Urinary bladder (tissue), 4 donors: ENCODE measurements at places on chromosomes 5 and 9. TPM values are rescaled to one million over a fixed set of nuclear protein-coding genes. Genes with fewer than 3 reads are reported as not detected.

Gene AIF1L
- polyA plus RNA-seq: 8.9 TPM

Gene ITGA1
- 53.9 TPM for polyA plus RNA-seq

GRCh38 chr9:97905228-97905627, 17.1 kb downstream of the TRMO start:
- no peak for DNase-seq

- no peak for DNase-seq
Observed at GRCh38 chr5:106566031-106566430, 1104.7 kb downstream of the EFNA5 start.

DNA sequence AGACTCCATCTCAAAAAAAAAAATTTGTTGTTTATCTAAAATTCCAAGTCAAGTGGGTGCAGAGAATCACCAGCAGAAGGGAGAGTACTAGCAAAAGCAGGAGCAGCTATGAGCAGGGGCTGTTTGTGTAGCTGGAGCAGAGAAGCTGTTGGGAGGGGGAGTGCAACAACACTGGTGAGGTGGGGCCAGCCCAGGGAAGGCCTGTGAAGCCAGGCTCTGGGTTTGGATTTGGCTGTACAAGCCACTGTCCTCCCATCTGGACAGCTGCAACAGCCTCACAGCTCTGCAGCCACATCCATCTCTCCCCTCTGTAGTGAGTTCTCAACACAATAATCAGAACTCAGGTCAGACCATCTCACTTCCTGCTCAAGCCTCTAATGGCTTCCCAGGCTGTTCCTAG, 59.4 kb downstream of the TMOD1 start:
- DNase-seq: no peak

DNA sequence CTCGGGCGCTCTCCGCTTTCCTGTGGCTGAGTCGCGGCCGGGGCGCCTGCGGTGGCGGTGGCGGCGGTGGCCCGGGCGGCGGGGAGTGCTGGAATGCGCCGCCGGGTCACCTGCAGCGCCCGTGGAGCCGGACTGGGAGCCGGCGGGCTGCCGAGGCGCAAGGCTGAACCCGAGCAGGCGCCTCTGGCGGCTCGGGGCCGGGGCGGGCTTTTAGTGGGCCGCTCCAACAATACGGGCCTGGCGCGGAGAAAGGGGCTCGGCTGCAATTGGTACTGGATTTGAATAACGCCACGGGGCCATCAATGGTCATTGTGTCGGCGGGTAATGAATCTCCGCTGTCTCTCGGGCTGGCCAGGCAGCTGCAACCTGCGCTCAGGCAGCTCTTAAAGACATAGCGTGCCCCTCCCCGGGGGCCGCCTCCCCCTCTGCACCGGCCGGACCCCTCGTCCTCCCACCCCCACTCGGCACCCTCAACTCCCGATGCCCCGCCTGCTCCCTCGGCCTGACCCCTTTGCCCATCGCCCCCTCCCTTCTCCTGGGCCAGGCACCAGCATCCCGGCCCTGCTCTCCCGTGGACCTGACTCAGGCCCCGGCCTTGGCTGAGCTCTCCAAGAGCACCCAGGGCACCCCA, 22.1 kb downstream of the URM1 start:
- no peak for DNase-seq

DNA sequence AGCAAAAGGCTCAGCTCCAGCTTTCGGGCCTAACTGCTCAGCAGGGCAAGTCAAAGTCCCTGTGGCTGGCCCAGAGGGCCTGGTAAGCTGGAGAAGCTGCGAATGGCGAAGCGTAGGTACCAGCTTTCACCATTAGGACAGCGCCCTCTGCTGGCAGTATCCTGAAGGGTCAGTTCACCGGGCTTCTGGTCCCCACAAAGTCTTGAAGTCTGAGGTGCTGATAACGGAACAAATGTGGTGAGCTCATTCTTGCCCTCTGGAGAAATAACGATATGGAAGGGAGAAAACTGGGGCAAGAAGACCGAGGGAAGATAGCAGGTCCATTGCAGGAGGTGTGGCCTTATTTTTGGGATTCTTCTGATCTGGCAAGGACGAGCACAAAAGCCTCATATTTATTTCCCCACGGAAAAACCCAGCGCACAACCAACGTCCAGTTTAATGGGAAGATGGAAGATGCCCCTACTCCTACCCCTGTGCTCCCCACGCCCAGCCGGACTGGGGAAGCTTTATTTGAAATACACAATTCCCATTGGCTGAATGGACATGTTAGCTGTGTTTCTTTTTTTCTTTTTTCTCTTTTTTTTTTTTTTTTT, 7.2 kb downstream of the SOWAHA start:
- peak; percentile 75 for DNase-seq

Gene CER1
- not detected for polyA plus RNA-seq

DNA sequence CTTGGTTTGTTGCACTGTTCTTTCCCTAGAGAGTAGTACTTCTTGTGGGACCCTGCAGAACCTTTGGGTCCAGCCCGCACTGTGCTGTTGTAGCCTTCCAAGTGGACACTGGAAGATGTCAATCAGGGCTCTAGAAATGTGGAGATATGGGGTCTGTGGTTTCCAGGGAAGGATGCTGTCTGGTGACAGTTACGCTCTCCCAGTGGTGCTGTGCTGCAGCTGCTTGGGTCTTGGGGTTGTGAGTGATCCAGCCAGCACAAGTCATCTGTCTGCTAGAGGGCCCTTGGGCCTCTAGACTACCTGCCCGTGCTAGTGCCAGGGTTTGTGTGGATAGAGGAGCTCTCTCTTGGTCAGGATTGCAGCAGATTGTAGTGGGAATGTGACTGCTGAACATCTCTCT, 484.5 kb downstream of the DMAC1 start:
- no peak for DNase-seq

Gene RETREG1
- polyA plus RNA-seq: 4.7 TPM

GRCh38 chr5:103360475-103360874, 101.9 kb downstream of the MACIR start:
- no peak for DNase-seq

GRCh38 chr9:71209890-71210289, 88.5 kb upstream of the TRPM3 start:
- DNase-seq: no peak

DNA sequence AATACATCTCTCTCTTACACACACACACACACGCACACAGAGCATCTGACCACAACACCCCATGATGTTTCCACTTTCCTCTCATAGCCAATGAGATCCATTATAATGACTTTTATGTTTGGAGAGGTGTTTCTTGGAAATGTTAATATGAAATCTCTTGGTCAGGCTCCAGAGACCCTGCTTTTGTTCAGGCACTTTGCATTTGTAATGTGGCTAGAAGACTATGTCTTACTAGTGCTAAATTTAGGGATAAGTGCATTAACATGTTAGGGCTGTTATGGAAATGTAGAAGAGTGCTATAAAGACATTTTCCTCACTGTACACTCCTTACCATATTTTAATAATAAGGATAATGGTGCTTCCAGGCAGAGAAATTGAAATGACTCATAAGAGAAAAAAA, 3.8 kb downstream of the CDH9 start:
- no peak for DNase-seq

Gene MLANA
- polyA plus RNA-seq: not detected

Gene CCDC192
- polyA plus RNA-seq: 0.41 TPM

Gene C9orf43
- 0.14 TPM for polyA plus RNA-seq

Gene PSD2
- polyA plus RNA-seq: 0.08 TPM

- no peak for DNase-seq
Observed at GRCh38 chr9:9746826-9747225, 866.0 kb downstream of the PTPRD start.

- peak; percentile 35 for DNase-seq
Observed at GRCh38 chr9:75889977-75890471, 449 bp upstream of the PCSK5 start.

DNA sequence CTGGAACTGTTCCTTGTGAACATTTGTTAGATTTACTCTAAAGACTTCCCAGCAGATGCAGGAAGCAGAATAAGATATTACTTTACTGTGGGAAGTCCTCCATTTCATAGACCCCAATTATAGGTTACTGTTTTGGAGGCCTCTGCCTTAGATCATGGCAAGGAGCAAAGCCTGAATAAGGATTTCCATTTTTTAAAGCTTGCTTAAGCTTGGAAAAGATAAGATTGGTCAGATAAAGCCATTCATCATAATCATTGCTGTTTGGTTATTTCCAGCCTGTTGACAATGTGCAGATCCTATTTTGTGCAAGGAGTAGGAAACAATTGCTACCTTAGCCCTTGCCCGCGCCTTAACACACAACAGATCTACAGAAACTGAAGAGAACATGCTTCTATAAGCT, 129.5 kb upstream of the ITGA1 start:
- no peak for DNase-seq

Gene SLC6A19
- polyA plus RNA-seq: not detected

Gene ATP6V0E1
- polyA plus RNA-seq: 324 TPM

Gene RNF180
- polyA plus RNA-seq: 5.6 TPM

DNA sequence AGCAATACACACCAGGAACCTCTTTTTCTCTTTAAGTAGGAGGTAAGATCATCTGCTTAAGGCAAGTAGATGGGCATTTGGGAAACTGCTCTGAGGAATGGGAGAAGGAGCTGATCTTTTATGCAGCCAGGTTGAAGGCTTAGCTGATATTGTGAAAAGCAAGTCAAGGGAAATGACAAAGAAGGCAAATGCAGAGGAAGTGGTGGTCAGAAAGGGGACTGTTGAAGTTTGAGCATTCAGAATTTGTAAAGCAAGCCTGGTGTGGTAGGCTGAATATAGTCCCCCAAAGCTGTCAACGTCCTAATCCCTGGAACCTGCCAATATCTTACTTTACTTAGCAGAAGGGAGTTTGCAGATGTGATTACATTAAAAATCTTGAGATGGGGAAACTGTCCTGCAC, 128.9 kb downstream of the ADAMTS12 start:
- no peak for DNase-seq

GRCh38 chr9:114888607-114889006, 41.8 kb downstream of the TNFSF8 start:
- DNase-seq: no peak

- DNase-seq: no peak
Observed at GRCh38 chr9:4762886-4763541, 22.0 kb upstream of the AK3 start.

Gene TNC
- 43.5 TPM for polyA plus RNA-seq
